NCI-H460 (cell line): ENCODE measurements at places on chromosomes 13 and 19.

- no peak for DNase-seq
Measured at GRCh38 chr13:103145442-103145841, 79.2 kb upstream of the SLC10A2 start.

GRCh38 chr19:37977992-37978391 lies 71.0 kb downstream of the SIPA1L3 start:
- no peak for DNase-seq

- peak; percentile 83 for DNase-seq
Measured at GRCh38 chr13:42996584-42996983, 4.5 kb upstream of the EPSTI1 start.

DNA sequence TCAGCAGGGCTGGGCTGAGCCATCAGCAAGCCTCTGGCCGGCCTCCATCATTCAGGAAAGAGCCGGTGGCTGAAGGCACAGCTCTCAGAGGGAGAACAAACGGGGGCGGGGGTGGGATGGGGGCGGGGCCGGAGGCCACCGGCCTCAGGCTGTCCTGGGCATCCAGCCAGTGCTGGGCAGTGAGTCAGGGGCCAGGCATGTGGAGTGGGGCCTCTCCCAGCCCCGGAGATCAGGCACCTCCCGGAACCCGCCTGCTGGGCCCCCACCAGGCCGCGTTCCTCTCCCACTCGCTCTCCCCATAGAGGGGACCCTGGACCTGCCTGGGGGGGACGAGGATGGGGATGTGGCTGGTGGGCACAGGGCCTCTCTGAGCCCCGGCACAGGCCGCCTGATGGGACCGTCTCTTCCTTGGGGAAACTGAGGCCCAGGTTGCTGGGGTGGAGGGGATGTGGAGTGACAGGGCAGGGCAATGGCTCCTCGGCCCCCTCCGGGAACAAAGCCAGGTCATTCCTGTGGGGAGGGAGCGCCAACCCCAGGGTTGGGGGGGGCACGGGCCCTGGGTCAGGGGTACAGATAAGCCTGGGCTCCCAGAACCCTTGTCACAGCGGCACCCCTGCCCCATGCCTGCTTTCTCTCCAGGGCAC lies 12.9 kb downstream of the SPC24 start:
- DNase-seq, result peak; percentile 87

DNA sequence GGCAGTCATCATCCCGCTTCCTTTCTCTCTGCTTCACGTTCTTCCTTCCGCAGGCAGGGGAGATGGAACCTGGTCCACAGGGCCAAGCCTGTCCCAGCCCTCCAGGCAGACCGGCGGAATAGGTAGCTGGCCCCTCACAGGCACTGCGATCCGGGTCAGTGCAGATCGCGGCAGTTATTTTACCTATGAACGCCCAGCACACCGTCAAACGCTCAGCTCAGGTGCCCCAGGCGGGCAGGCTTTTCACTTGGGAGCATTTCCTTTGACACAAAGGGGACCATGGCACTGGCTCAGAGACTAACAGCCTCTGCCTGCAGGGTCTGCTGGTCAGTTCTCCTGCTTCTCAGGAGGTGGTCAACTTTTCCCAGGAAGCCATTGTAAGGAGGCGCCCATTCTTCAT lies 97.0 kb upstream of the ZNF98 start:
- no peak for DNase-seq

DNA sequence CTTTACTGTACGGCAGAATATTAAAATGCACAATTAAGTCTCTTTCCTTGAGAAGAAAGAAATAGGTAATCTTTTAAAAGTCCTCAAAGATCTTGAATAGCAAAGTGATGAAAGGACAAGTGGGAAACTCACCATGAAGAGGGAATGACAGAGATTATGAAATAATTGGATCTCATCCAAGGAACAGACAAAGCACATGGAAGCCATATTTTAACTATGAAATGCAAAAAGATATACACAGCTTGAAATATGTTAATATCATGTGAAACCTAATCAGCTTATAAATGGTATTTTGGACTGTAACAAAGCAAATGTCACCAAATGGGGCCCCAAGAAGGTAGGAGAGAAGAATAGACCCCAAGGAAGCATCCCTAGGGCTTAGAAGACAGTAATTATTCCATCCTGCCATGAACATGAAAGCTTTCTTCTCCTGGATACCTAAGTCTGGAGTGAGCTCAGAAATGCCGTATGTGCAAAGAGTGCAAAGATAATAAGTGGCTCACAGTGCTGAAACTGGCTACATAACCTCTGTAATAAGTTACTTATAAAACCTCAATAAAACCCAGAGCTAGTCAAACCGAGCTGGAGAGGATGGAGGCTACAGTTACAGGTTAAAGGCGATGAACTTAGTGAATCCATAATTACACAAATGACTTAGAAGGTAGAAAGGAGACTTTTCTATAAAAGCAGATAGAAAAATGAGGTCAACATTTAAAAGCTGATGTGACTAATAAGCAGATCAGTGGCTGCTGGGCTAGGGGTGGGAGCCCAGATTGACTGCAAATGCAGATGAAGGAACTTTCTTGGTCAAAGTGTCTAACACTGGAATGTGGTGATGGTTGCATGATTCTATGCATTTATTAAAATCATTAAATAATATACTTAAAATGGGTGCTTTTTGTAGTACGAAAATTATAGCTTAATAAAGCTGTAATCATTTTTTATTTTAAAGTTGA lies 34.4 kb downstream of the DCLK1 start:
- DNase-seq, result no peak

DNA sequence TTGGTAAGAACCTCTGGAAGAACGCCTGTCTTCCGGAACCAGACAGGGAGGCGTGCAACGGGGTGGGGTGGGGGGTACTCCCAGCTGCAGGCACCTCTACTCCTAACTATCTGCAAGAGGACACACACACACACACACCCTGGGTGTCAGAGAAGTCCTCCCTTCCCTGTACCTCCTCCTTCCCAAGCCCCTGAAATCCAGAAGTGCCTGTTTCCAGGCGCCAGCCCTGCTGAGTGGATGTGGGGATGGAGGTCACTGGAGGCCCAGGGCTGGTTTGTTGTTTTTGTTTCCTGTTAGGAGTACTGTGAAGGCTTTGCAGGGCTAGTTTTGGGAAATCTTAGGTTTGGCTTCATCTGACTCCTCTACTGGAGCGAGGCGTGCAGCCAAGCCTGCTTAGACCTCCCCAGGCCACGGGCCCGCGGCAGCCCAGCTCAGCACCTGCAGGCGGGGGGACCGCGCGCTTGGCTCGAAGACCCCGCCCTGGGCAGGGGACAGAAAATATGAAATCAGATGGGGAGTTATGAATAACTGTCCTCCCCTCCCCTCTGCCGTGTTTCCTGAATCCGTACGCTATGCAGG lies 36.4 kb downstream of the SOX1 start:
- DNase-seq, result no peak

DNA sequence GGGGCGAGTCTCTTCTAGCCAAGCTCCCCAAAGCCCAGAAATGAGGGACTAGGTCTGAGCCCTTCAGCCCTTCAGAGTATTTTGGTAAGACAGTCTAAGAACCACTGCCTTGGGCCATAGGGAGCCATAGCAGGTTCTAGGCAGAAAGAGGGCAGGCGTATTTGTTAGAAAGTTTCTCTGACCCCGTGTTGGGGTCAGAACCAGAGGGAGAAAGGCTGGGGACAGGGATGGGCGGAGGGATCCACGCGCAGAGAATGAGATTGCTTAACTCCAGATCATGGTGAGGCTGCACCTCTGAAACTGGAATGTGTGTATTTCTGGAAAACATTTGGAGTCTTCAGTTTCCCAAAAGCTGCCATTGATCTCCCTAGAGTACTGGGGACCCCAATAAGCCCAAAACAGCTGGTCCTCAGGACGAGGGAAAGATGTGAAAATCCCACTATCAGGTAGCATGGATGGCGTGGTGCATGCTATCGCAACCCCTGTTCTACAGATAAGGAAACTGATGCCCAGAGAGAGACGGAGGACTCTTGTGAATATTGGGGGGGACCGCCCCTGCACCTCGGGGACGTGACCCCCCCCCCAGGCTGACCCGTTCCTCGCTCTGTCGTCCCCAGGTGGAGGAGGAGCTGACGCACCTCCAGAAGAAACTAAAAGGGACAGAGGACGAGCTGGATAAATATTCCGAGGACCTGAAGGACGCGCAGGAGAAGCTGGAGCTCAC lies 703 bp upstream of the TPM4 start:
- DNase-seq, result no peak

DNA sequence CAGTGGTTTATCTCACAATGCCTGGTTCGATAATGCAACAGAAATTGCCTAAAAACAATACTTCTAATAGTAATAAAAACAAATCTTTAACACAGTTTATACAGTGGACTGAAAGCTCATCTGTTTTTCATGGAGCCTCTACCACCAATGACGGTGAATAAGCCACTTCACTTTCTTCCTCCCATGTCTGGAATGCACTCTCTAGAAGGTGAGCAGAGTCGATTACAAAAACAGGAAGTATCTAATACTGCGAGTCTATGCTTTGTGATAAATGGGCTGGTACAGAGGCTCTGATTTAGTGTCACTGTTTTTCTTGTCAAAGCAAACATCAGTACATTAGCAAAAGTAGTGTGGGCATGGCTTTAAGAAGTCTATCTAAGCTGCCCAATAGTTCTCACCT lies 1348.6 kb upstream of the SLC10A2 start:
- no peak for DNase-seq

DNA sequence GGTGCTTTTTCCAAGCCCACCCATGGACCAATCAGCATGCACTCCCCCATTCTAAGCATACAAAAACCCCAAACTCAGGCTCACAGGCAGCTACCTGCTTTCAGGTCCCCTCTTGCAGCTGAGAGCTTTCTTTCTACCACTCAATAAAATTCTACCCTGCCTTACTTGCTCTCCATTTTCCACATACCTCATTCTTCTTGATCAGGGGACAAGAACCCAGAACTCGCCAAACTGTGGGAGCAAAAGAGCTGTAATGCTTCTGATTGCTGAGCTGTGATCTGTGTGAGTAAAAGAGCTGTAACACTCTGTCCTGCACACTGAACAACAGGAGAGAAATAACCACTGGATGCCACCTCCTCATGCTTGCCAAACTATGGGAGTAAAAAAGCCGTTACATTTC lies 972.1 kb downstream of the SLITRK5 start:
- no peak for DNase-seq

GRCh38 chr19:31553112-31553845 lies 204.0 kb upstream of the TSHZ3 start:
- DNase-seq, result no peak

DNA sequence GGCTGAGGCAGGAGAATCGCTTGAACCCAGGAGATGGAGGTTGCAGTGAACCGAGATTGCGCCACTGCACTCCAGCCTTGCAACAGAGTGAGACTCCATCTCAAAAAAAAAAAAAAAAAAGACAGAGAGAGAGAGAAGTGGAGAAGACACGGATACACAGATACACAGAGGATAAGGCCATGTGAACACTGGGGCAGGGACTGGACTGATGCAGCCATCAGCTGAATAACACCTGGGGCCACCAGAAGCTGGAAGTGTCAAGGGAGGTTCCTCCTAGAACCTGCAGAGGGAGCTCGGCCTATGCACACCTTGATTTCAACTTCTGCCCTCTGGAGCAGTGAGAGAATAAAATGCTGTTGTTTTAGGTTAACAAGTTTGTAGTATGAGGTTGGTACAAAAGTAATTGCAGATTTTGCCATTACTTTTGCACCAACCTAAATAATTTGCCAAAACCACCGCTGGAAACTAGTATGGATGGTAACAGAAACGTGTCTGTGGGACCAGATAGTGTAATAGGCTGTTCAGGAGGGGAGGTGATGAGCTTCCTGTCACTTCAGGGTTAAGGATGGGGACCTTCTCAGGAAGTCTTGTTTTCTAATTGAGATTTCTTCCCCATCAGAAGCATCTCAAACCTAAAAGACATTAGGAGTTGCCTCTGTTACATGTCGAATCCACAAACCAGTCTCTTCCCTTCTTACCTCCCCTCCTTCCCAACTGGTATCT lies 36.4 kb upstream of the IGSF23 start:
- DNase-seq, result no peak

DNA sequence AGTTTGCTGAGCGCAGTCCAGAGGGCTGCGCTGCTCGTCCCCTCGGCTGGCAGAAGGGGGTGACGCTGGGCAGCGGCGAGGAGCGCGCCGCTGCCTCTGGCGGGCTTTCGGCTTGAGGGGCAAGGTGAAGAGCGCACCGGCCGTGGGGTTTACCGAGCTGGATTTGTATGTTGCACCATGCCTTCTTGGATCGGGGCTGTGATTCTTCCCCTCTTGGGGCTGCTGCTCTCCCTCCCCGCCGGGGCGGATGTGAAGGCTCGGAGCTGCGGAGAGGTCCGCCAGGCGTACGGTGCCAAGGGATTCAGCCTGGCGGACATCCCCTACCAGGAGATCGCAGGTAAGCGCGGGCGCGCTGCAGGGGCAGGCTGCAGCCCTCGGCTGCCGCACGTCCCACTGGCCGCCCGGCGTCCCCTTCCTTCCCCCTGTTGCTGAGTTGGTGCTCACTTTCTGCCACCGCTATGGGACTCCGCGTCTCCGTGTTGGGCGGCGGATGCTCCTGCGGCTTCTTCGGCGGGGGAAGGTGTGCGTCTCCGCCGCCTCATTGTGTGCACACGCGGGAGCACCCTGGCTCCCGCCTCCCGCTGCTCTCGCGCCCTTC lies 772 bp downstream of the GPC6 start:
- no peak for DNase-seq

DNA sequence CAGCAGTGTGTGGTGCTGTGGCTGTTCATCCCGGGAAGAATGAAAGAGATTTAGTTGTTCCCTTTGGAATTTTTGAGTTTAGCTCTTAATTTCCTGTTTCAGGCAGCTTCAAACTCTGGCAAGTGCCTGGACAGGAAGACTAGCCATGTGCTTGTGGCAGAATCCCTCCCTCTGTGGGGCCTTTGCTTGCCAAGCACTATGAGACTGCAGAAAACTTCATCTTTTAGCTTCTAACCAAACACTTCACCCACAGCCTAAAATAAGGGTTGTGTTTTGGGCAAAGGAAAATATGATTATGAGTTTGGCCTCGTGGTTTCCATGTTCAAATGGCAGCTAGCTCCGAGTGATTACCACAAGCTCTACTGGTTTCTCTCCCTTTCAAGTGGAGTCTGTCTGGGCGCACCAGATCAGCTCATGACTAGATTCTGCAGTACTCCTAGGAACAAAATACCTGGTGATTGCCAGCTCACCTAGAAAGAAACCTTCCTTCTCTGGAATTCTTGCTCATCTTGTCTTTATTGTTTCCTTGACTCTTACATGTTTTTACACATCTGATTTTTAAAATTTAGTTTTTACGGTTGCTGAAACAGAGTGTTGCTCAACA lies 707.5 kb downstream of the SLITRK6 start:
- DNase-seq, result no peak

DNA sequence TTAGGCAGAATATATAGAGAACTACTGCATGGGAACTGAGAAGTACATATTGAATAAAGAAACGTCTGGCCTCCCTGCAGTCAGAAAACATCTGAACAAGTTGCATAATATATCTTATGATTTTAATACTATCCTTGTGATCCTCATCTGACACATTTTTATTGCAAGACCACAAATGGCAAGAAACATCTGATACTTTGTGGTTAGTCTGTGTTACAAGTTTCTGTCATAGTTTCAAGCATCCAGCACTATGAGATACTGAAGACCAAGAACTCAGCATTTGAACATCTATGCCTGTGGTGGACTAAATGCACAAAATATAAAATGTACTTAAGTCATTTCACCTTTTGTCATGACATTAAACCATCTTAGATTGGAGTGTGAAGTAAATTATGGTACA lies 1175.8 kb upstream of the MIR17HG start:
- no peak for DNase-seq

GRCh38 chr19:32869369-32869965 lies at the start of gene SLC7A9:
SLC7A9 (minus strand) TSS chr19:32869767; CDS start chr19:32868534, 1,233 bp downstream.
- no peak for DNase-seq
